Osteocyte (in vitro differentiated cells): ENCODE measurements at places on chromosomes 7 and 10. TPM values are rescaled to one million over a fixed set of nuclear protein-coding genes. Genes with fewer than 3 reads are reported as not detected.

The IKZF1 gene
- not detected in 2 replicates for total RNA-seq

GRCh38 chr10:13717936-13718772 is 131.4 kb downstream of the PRPF18 start:
- H3K4me3 ChIP-seq: no peak overlapping the region
- no peaks in the 10 kb centered on the region for H3K27me3 ChIP-seq
- H3K27ac ChIP-seq: peak overlapping the region; percentile 66

DNA sequence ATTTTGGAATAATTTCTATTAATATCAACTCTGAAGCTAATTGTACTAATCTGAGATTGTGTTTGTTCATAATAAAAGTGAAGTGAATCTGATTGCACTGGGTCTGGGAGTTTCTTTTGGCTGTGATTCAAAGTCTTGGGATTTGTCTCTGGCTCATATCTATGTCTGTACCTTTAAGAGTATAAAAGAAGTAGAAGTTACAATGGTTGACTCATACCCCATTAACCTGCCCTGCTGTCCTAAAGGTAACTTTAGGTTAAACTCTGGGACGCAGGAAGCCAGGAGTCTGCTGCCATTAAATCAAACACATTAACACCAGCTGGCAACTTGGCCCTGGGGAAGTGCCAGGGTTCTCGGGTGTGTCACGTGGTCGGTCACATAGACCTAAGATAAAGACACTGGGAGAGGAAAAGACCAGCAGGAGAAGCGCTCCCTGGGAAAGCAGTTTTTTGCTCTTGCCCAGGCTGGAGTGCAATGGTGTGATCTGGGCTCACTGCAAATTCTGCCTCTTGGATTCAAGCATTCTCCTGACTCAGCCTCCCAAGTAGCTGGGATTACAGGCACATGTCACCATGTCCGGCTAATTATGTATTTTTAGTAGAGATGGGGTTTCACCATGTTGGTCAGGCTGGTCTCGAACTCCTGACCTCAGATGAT is 17.8 kb downstream of the SCD start:
- no peak overlapping the region for H3K4me3 ChIP-seq
- DNase-seq: no peak
- peaks cover 31% of the 10 kb centered on the region for H3K36me3 ChIP-seq
- peak overlapping the region; percentile 36 for H3K27ac ChIP-seq

- no peaks in the 10 kb centered on the region for H3K27me3 ChIP-seq
- H3K36me3 ChIP-seq: peaks cover 5% of the 10 kb centered on the region
- peak overlapping the region; percentile 55 for H3K4me3 ChIP-seq
- peaks cover 75% of the 10 kb centered on the region for H3K4me1 ChIP-seq
- no peak for DNase-seq
- peak overlapping the region; percentile 98 for H3K27ac ChIP-seq
Measured at GRCh38 chr7:43650457-43651052, 67.6 kb downstream of the STK17A start.

- H3K36me3 ChIP-seq: peaks cover 2% of the 10 kb centered on the region
- no peak overlapping the region for H3K27ac ChIP-seq
- H3K4me3 ChIP-seq: no peak overlapping the region
- H3K27me3 ChIP-seq: peaks cover 32% of the 10 kb centered on the region
Measured at GRCh38 chr10:78416031-78417011, 382.7 kb downstream of the RPS24 start.

GRCh38 chr7:28853150-28853549 is 105.0 kb downstream of the TRIL start:
- DNase-seq: no peak
- no peaks in the 10 kb centered on the region for H3K36me3 ChIP-seq
- peak overlapping the region; percentile 74 for H3K4me3 ChIP-seq

- no peaks in the 10 kb centered on the region for H3K36me3 ChIP-seq
- H3K4me1 ChIP-seq: no peaks in the 10 kb centered on the region
- no peak overlapping the region for H3K4me3 ChIP-seq
- no peak overlapping the region for H3K27ac ChIP-seq
- no peaks in the 10 kb centered on the region for H3K27me3 ChIP-seq
- no peak for DNase-seq
Measured at GRCh38 chr7:85716353-85716752, 529.5 kb upstream of the SEMA3D start.

GRCh38 chr10:76981251-76981650 is 656.4 kb downstream of the KCNMA1 start:
- no peak for DNase-seq
- H3K4me3 ChIP-seq: no peak overlapping the region
- H3K36me3 ChIP-seq: peaks cover 8% of the 10 kb centered on the region
- H3K27ac ChIP-seq: no peak overlapping the region
- no peaks in the 10 kb centered on the region for H3K27me3 ChIP-seq
- peaks cover 40% of the 10 kb centered on the region for H3K4me1 ChIP-seq

GRCh38 chr7:46544396-46545008 is 623.4 kb upstream of the IGFBP3 start:
- peak overlapping the region; percentile 95 for H3K27ac ChIP-seq
- no peak for DNase-seq
- peaks cover 24% of the 10 kb centered on the region for H3K4me1 ChIP-seq
- no peaks in the 10 kb centered on the region for H3K27me3 ChIP-seq

DNA sequence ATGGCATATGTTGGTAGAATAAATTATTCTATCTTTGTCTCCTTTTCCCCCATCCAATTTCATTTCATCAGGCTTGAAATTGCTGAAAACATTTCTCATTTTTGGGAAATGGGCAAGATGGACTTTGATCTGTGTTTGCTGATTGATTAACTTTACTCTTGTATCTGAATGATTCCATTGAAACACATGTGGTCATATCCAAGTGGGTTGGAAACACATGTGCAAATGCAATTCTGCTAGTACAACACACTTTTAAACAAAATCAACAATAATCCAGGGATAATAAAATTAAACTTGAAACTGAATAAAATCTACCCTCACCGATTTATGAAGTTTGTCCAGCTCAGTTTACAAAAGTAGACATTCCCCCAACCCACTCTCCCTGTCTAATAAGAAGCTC is 96.9 kb downstream of the EPDR1 start:
- H3K4me1 ChIP-seq: no peaks in the 10 kb centered on the region
- no peak for DNase-seq
- peaks cover 2% of the 10 kb centered on the region for H3K27me3 ChIP-seq
- no peak overlapping the region for H3K4me3 ChIP-seq
- no peak overlapping the region for H3K27ac ChIP-seq

GRCh38 chr7:90666186-90666585 is 70.1 kb downstream of the CDK14 start:
- no peak for DNase-seq
- H3K36me3 ChIP-seq: no peaks in the 10 kb centered on the region
- peaks cover 30% of the 10 kb centered on the region for H3K4me1 ChIP-seq
- H3K4me3 ChIP-seq: no peak overlapping the region
- no peak overlapping the region for H3K27ac ChIP-seq

- H3K36me3 ChIP-seq: peaks cover 11% of the 10 kb centered on the region
- DNase-seq: no peak
- H3K4me3 ChIP-seq: no peak overlapping the region
- H3K4me1 ChIP-seq: peaks cover 9% of the 10 kb centered on the region
- H3K27ac ChIP-seq: no peak overlapping the region
Measured at GRCh38 chr7:129652914-129653313, 41.4 kb downstream of the NRF1 start.

DNA sequence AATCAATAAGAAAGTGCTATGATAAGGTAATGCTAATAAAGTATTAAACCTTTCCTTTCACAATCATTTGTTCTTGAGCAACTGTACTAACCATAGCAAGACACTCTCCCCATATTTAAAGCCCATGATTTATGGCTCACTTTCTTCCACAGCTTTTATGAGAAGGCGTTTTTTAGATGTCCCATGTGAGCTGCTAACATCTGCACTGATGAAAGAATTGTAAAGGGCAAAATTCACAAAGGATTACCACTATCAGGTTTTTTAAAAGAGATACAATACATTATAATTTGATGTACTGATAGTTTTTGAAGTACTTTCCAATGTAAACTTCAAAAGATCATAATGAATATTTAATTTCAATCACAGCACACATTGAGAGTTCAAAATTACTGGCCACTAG is 75.7 kb downstream of the RNLS start:
- no peak overlapping the region for H3K4me3 ChIP-seq
- no peak overlapping the region for H3K27ac ChIP-seq
- H3K27me3 ChIP-seq: peaks cover 18% of the 10 kb centered on the region
- no peaks in the 10 kb centered on the region for H3K36me3 ChIP-seq
- no peaks in the 10 kb centered on the region for H3K4me1 ChIP-seq
- DNase-seq: no peak

The SPDYE2B gene
- total RNA-seq: not detected in 2 replicates

DNA sequence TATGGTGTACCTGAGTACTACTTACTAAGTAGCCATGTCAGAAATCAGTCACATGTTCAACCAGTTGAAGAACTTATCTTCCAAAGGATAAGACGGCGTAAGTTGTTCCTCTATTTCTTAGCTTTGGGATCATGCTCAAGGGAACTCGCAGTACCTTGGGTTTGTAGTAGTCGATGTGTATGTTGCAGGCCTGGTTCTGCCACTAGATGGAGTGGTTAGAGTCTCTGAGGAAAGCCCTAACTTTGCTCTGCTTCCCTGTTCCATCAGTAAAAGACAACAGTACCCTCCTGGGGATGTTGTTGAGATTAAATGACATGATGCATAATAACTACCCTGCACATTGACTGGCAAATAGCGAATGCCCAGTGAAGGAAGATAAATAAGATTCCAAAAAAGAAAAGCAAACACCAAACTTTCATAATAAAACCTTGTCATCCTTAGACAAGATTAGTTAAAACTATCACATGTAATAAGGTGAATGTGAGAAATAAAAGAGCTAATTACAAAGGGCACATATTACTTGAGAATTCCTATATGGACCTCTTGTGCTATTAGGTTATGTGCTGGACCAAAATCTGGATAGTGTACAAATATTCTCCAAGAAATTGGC is 165.9 kb downstream of the ABCA13 start:
- no peak for DNase-seq
- H3K4me3 ChIP-seq: no peak overlapping the region
- H3K27ac ChIP-seq: no peak overlapping the region
- H3K4me1 ChIP-seq: no peaks in the 10 kb centered on the region
- H3K27me3 ChIP-seq: peaks cover 21% of the 10 kb centered on the region

DNA sequence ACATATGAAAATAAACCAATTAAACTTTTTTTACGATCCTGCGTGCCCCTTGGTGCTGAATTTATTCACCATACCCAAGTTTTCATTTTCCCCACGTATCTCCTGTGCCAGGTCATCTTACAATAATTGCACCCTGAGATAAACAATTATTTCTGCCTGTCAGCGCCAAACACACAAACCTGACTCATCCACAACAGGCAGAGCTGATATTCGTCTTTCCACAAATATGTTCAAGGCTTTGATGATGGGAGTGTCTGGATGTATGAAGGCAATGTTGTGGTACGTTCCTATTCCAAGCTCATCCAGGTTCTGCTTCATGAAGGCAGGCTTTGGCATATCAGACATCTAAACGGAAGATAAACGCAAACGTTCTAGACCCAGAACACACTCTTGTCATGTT is 45.8 kb upstream of the RHEB start:
- no peaks in the 10 kb centered on the region for H3K27me3 ChIP-seq
- no peak overlapping the region for H3K27ac ChIP-seq
- no peak for DNase-seq
- H3K4me3 ChIP-seq: no peak overlapping the region

DNA sequence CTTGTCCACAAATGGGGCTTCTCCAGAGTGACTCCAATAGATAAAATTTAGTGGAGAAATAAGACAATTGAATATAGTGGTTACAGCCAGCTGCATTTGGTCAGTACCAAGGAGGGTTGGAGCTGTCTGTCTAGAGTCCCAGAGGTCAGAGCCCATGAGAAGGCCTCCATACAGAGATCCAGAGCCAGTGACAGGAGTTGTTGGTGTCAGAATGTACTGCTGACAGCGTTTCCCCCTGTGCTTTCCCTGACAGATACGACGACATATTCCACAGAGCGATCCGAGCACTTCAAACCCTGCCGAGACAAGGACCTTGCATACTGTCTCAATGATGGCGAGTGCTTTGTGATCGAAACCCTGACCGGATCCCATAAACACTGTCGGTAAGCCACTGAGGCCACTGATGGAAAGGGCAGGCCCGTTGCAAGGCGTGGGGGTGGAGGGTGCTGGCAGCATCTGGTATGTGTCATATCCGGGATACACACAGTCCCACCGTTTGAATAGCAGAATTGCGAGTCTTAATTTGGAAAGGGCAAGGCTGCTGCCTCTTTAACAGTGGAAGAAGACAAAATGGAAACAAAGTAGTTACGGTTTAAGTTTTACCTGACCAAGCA is 483.6 kb downstream of the NRG3 start:
- H3K27me3 ChIP-seq: no peaks in the 10 kb centered on the region
- no peak overlapping the region for H3K27ac ChIP-seq
- DNase-seq: no peak
- no peak overlapping the region for H3K4me3 ChIP-seq

The IFIT2 gene
- 8.8 and 11.0 TPM in 2 replicates for total RNA-seq

The FOXI2 gene
- not detected in 2 replicates for total RNA-seq

DNA sequence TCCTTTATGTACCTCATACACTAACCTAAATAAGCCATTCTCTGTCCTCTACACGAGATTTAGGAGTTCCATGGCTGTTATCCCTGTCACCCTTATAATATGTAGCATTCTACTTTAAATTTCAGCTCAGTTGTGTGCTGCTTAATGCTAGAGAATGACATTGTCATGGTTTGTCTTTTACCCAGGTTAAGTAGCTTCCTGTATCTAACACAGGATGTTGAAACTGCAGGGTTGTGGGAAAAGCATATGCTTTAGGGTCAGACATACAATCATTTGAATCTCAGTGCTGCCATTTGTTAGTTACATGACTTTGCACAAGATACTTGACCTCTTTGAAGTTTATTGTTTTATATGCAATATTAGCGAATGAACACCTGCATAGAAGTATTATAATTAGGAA is 235.1 kb upstream of the CACNA2D1 start:
- H3K4me3 ChIP-seq: no peak overlapping the region
- H3K36me3 ChIP-seq: no peaks in the 10 kb centered on the region
- H3K27me3 ChIP-seq: peaks cover 6% of the 10 kb centered on the region
- no peak overlapping the region for H3K27ac ChIP-seq
- H3K4me1 ChIP-seq: peaks cover 7% of the 10 kb centered on the region

The NUDT13 gene
- 2.8 and 3.2 TPM in 2 replicates for total RNA-seq

DNA sequence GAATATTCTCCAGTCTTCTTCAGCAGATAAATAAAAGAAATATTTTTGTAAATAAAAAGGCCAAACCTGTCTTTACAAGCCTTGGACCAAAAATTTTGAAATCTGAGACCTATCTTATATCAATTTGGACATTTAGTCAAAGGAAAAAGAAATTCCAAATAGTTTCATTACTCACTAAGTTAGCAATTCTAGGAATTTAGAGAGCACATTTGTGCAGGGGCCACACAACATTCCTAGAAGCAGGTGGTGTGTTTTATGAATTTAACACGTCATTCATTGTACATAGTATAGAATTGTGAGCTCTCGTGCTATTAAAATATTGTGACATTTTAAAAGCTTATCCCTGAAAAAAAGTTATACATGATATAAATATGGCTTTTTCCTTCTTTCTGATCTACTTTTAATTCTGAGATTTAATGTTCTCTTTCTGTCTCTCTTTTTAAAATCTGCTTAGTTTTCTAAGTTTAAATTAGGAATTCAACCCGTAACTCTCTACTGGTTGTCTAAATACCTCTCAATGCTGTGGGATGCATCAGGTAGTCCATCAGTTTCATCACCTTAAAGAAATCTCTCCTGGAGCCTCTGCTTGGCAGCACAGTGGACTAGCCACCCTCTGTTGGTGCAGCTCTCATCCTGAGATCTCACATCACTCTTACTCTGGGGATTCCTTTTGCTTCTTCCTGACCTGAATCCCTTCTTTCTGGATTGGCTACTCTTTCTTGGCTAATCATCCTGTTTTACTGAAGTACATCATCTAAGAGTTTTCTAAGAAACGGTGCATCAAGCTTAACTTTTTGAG is 124.5 kb downstream of the SEMA3E start:
- no peak for DNase-seq
- no peaks in the 10 kb centered on the region for H3K27me3 ChIP-seq
- H3K4me1 ChIP-seq: peaks cover 23% of the 10 kb centered on the region
- H3K36me3 ChIP-seq: no peaks in the 10 kb centered on the region
- H3K4me3 ChIP-seq: no peak overlapping the region
- H3K27ac ChIP-seq: no peak overlapping the region

The CALN1 gene
- total RNA-seq: not detected in 2 replicates
